ENCODE measurements at places on chromosomes 13 and 19.

GRCh38 chr19:5825178-5825577 lies 14.3 kb downstream of the FUT6 start:
- DNase-seq, result no peak

- no peak for DNase-seq
Observed at GRCh38 chr19:40797963-40798682, 868 bp upstream of the EGLN2 start.

DNA sequence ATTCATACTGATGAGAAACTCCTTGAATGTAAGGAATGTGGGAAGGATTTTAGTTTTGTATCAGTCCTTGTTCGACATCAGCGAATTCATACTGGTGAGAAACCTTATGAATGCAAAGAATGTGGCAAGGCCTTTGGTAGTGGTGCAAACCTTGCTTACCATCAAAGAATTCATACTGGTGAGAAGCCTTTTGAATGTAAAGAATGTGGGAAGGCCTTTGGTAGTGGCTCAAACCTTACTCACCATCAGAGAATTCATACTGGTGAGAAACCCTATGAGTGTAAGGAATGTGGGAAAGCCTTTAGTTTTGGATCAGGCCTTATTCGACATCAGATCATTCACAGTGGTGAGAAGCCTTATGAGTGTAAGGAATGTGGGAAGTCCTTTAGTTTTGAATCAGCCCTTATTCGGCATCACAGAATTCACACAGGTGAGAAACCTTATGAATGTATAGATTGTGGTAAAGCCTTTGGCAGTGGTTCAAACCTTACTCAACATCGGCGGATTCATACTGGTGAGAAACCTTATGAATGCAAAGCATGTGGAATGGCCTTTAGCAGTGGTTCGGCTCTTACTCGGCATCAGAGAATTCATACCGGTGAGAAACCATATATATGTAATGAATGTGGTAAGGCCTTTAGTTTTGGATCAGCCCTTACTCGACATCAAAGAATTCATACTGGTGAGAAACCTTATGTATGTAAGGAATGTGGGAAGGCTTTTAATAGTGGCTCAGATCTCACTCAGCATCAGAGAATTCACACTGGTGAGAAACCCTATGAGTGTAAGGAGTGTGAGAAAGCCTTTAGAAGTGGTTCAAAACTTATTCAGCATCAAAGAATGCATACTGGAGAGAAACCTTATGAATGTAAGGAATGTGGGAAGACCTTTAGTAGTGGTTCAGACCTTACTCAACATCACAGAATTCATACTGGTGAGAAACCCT lies 26.6 kb downstream of the ZNF345 start:
- no peak for DNase-seq

DNA sequence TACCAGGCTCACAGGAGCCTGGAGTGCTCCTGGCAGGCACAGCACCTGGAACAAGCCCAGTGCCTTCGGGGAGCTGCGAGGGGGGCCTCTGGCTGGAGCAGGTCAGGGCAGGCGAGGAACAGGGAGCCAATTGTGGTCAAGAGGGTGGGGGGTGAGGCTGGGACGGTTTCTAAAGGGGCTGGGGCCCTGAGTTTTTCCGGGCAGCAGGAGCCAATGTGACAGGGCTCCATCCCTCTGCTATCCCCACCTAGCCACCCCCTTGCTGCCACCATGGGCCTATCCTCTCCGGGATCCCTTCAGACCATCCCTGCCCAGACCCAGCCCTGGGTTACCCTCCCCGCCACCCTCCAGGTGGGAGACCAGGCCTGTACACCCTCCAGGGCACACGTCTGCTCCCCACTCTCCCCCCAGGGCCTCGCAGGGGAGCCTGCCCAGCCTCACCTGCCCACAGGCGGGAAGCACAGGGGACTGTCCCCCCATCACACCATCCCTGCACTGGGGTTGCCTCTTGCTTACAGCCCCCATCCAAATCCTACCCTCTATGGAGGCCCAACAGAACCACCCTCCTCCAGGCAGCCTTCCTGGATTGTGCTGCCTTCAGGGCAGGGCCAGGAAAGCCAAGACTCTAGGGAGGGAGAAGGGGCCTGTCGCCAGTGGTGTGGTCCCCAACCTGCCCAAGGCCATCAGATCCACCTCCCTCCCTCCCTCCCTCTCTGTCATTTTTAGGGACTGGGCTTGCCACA lies 121.0 kb downstream of the URI1 start:
- DNase-seq, result no peak

- no peak for DNase-seq
Observed at GRCh38 chr13:40979232-40979631, 39.9 kb downstream of the ELF1 start.

DNA sequence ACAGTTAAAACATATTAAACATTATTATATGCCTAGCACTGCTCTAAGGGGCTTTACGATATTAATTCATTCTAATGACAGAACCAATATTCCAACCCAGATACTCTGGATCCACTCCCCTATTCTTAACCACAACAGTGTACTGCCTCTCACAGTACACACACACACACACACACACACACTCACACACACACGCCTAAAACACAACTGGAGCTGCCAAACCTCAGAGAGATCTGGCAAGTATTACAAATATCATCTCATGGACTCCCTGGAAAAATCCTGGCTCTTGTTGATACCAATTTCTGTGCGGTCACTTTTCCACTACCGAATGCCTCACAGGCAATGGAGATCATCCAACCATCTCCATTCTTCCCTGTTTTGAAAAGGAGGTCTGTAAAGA lies 1.3 kb downstream of the ZNF780A start:
- peak; percentile 12 for DNase-seq

DNA sequence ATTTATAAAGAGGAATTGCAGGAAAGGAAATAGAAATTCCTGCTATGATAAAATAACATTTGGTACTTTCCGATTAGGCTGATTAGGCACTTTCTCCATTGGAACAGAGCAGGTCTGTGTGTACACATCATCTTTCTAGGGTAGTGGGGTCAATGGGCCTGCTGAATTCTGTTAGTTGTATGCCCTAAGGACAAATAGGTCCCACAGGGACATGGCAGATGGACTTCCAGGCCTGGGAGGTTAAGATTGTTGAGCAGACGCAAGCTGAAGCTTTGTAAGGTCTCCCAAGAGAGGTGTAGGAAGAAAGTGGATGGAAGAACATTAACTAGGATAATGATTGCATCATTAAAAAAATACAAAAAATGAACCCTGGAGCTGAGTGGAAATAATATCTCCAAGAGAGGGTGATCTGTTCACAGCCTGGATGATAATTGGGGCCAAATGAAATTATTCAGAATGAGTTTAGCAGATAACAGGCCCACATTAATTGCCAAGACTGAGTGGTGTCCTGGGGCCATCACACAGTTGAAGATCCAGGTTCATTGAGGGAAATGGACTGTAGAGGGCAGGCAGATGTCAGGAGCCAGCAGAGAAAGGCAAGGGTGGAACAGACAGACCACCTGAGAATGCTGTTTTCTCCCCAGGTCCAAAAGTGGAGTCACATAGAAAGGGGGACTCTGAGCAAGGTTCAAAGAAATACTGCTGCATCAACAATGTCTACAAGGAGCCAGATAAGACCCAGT lies 215.1 kb downstream of the DNAJC15 start:
- no peak for DNase-seq

- no peak for DNase-seq
Observed at GRCh38 chr19:738509-739128, 12.3 kb upstream of the MISP start.

- no peak for DNase-seq
Observed at GRCh38 chr13:39893808-39894207, 238.3 kb downstream of the COG6 start.

DNA sequence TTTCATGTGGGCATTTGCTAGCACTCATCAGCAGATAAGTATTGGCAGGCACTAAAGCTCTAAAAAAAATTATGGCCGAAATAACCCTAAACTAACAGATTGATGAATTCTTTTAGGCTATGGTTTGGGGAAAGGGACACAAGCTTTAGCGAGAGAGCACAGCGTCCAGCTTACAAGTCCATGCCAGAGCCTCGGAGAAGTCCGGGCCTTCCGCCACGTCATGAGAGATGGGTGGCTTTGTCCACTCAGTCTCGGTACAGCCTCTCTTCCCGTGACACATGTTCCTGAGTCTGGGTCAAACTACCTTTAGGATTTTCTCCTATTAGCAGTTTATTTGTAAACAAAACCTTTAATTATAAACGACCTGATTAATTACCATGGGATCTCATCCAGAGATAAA lies 27.7 kb downstream of the TMTC4 start:
- no peak for DNase-seq

- no peak for DNase-seq
Observed at GRCh38 chr19:36916991-36917390, 859 bp downstream of the ZNF568 start.

DNA sequence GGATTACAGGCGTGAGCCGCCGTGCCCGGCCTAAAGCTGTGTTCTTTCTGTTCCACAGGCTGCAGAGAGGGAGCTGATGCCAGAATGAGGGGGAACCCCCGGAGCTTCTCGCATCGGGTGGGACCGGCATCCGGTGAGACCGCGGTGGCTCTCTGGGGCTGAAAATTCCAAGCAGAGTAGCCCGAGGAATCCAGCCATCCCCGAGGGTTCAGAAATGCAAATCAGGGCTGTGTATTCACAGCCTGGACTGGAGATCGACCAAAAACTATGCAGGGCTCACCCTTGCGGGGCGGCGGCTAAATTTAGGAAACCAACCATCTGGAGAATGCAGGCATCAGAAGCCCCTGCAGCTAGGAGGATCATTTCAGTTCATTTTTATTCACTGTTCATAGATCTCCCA lies 99.2 kb downstream of the GNG7 start:
- DNase-seq, result peak; percentile 66

DNA sequence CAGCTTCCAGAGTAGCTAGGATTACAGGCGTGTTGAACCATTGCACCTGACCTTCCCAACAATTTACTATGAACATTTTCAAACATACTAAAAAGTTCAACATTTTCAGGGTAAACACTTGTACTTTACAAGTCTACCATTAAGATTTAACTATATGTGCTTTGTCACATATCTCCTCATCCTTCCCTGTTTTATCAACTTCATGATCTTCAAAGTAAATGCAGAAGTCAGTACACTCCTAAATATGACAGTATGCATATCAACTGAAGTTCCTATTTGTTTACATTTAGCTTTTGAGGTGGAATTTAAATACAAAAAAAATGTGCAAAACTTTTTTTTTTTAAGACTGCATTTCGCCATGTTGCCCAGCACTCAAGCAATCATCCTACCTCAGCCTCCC lies 18.5 kb downstream of the LNX2 start:
- no peak for DNase-seq

- no peak for DNase-seq
Observed at GRCh38 chr19:15324791-15325519, 7.4 kb downstream of the BRD4 start.

DNA sequence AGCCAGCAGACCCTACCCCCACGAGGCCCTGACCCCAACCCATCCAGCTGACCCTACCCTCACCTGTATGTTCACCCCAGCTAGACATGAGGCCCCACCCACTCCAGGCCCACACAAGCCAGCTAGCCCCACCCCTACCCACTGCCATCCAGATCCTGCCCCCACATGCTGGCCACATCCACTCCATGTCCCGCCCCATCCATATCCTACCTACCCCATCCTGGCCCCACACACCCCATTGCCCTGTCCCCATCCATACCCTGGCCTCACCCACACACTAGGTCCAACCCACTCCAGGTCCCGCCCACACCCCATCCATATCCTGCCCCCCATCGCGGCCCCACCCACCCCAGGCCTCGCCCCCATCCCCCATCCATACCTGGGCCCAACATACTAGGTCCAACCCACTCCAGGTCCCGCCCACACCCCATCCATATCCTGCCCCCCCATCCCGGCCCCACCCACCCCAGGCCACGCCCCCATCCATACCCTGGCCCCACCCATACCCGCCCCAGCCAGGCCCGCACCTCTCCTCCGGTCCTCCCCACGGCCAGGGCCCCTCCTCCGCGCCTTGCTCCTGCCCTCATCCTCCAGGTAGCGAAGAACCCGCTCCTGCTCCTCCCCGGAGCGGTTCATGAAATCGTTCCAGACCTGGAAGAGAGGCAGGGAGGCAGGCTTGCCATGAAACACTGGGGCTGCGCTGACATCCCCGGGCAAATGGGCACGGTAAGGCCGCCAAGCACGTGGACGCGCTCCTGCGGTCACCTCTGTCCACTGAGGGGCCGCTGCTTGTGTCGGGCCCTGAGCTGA lies 7.2 kb downstream of the RNU6-9 start:
- DNase-seq, result no peak

- no peak for DNase-seq
Observed at GRCh38 chr13:66189986-66190385, 1040.2 kb downstream of the PCDH9 start.

DNA sequence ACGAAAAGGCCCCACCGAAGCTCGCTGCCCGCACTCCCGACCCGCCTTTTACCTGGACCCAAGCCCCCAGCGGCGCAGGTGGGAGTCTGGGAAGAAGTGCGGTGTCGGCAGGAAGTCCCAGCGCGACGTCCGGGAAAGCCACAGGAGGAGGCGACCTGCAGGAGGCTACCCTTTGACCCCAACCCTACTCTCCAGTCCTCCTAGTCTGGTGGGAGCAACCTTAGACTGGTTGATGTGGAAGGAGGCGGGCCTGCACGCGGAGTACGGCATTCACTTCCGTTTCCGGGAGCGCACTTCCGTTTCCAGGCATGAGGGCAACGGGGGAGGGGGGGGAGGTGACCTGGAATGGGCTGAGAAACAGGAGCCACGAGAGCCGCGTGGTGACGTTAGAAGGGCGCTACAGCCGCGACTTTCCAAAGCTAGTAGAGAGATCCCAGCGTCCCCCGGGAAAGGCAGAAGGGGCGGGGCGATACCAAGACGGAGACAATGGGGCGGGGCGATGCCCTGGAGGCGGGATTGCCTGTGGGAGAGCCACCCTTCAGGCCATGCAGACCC lies 28.5 kb downstream of the ZNF266 start:
- DNase-seq, result peak; percentile 62

- no peak for DNase-seq
Observed at GRCh38 chr19:7395360-7396066, 46.8 kb downstream of the ARHGEF18 start.

DNA sequence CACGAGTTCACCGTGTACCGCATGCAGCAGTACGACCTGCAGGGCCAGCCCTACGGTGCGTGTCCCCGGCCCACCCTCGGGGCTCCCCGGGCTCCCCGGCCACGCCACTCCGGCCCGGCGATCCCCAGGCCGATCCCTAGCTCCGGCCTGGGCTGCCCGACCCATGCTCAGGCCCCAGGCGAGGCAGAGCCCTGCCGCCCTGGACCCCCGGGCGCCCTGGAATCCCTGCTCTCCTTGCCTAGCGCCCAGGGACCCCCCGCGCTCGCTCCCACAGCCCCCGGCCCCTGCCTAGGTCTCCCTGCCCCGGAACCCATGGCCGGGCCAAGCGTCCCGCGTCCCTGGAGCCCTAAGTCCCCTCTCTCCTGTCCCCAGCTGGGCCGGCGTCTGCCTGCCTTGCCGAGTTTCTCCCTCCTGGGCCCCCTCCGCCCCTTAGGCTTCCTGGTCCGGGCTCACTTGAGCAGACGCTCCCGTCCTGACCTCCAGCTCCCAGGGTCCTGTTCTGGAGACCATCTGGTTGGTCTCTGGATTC lies 494 bp downstream of the NCLN start:
- DNase-seq, result no peak

- DNase-seq, result no peak
Observed at GRCh38 chr13:75455962-75456361, 26.0 kb downstream of the TBC1D4 start.
